ENCODE measurements at places on chromosomes 16 and 17.

DNA sequence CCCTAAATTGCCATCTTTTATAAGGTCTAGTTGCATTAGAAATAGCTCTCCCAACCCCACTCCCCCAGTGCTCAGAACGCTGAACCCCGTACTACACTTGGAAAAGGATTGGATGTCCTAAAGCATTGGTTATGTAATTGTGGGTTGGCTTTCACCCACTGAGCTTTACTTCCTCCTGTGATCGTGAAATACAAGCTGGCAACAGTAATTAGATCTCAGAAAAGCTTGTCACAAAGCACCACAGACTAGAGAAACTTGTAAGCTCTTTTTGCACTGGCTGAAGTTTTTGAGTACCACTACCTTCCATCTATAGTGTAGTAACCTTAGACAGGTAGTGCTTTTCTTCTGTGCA is 54.4 kb downstream of the SIAH1 start:
- no peak for DNase-seq

DNA sequence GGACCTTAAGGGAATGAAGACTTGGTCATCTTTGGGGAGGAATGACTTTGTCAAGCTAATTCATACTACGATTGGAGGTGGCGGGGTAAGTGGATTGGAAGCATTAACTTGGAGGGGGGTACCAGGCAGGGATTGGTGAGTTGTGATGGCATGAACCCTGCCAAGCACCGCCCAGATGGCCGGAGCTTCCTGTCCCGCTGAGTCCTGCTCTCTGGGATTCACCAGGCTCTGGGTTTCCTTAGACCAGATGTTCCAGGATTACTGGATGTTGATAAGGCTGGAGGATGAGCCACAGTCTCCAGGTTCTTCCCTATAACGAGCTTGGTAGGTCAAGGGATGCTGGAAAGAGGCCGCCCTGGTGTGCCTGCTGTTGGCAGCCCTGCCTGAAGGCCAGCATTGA is 154.9 kb downstream of the SDK2 start:
- DNase-seq: no peak

GRCh38 chr17:33163533-33164168 is 129.4 kb downstream of the ASIC2 start:
- DNase-seq: no peak

DNA sequence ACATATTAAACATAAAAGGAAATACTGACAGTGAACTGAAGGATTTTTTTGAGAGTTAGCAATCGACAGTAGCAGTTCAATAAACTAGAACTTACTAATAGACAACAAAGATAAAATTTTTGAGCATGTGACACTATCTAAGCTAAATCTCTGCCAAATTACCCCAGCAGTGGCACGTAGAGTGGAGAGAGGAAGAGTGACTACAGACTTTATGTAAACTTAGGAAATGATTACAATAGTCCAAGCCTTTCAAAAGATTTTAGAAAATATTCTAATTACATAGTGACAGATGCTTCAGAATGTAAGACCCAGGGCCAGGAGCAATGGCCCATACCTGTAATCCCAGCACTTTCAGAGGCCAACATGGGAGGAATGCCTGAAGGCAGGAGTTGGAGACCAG is 52.4 kb downstream of the CFDP1 start:
- DNase-seq: no peak

DNA sequence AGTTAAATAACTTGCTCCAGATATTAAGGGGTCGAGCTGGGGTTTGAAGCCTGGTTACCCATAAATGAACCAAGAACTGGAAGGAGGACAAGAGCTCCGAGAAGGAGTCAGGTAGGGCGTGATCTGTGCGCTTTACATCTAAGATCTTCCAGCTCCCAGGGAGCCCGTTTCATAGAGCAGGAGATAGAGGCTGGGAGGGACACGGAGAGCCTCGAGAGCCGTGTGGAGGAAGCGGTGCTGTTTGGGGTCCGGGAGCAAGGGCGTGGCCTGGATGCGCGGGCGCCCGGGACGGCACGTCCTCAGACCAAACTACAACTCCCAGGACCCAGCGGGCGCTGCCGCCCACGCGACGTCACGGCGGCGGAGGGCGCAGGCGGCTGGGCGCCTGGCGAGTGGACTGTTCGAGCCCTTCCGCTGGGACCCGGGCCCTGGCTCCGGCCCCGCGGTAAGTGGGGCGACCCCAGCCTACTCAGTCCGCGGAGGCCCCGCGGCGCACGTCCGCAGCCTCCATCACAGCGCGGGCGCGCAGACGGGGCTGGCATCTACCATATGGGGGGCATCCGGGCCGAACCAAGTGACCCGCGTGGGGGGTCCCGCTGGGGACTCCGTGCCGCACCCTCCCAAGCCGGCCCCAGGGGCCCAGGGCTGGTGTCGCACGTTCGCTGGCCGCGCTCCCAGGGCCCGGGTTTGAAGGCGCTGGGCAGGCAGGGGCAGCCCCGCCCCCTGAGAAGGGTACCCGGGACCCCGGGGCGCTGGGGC is at the start of gene BCKDK:
BCKDK (plus strand) TSS at position 352 of the 759 bp plus-strand sequence. CDS start 838 bp downstream, outside the sequence.
- DNase-seq: peak; percentile 78

GRCh38 chr16:77684181-77684526 is 38.2 kb upstream of the NUDT7 start:
- DNase-seq: no peak

DNA sequence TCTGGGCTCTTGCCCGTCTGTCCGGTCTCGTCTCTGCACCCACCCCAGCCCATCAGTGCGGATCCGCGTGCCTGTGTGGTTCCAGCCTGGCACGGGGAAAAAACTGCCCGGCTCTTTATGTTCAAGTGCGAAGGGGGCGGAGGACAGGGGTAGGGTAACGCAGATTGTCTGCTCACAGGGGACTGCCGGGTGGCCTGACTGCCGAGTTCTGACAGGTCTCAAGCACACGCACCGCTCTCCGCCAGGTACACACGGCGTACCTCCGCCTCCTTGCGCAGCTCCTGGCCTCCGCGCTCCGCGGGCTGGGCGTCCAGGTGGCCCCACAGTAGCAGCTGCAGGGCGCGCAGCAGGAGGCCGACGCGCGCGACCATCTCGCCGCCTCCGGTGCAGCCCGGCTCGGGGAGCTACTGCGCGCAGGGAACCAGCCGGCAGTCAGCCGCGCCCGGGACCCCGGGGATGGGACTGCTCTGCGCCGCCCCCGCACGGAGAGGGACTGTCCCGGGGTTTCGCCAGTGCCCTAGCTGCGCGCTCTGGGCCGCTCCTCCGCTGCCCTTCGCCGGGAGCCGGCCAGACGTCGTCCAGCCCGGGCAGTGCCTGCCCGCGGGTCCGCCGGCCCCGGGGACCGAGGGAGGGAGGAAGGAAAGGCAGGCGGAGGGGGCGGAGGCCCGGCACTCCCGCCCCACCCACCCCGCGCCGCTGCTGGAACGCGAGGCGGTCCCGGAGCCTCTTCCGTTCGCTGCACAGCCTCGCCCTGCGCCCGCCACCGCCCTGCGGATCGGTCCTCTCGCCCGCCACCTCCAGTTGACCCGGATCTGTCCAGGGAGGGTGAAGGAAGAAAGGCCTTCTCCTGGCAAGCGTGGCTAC is at the start of gene MMP28:
MMP28 (minus strand) TSS at position 635 of the 864 bp plus-strand sequence; CDS start at position 371, 264 bp downstream.
- peak; percentile 35 for DNase-seq

DNA sequence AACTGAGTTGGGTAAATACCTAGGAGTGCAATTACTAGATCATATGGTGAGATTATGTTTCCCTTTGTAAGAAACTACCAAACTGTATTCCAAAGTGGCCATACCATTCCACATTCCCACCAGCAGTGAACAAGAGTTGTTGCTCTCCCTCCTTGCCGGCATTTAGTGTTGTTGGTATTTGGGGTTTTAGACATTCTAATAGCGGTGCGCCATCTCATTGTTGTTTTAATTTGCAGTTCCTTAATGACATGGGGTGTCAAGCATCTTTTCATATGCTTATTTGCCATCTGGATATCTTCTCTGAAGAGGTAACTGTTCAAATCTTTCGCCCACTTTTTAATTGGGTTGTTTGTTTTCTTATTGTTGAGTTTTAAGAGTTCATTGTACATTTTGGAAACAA is 164.2 kb upstream of the LHX1 start:
- no peak for DNase-seq

DNA sequence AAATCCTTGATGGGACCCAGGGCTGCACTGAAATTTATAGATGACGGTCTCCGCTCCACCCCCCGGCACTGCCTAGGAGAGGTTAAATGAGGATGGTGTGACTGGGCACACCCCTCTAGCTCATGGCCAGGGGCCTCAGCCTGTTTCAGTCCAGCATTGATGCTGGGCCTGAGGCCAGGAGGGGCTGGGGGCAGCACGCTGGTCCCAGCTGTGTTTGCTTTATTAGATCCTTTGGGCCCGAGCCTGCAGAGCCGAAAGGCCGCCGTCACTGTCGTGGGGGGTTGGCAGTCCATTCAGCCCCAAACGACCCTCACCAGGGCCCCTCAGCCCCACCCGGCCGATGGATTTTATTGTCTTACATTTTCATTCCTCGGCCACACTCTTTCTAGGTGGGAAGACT is 10.8 kb upstream of the DOK4 start:
- DNase-seq: no peak

GRCh38 chr17:29526322-29526721 is 40.5 kb downstream of the ABHD15 start:
- no peak for DNase-seq

DNA sequence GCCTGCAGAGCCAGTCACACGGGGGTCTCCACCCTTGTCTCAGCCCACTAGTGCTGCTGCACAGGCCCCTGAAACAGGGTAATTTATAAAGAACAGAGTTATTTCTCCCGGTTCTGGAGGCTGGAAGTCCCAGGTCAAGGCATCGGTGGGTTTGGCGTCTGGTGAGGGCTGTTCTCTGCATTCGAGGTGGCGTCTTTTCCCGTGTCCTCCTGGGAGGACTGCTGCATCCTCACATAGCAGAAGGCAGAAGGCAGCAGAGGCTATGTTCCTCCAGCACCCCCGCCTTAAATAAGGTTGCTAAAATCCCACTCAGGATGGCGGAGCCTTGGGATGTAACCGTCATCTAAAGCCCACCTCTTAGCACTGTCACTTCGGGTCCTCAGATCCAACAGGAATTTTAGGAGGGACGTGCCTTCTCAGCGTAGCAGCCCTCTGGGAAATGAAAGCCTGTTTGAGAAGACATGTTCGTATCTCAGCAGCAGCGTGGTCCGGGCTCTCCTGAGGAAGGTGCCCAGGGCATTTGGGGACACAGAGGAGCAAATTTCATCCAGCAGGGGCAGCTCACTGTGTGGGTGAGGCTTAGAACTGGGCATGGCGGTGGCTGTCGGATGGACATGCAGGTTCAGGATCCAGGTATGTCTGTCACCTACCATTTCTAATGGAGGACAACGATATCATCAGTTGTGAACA is 221.6 kb upstream of the CHMP6 start:
- DNase-seq: no peak

DNA sequence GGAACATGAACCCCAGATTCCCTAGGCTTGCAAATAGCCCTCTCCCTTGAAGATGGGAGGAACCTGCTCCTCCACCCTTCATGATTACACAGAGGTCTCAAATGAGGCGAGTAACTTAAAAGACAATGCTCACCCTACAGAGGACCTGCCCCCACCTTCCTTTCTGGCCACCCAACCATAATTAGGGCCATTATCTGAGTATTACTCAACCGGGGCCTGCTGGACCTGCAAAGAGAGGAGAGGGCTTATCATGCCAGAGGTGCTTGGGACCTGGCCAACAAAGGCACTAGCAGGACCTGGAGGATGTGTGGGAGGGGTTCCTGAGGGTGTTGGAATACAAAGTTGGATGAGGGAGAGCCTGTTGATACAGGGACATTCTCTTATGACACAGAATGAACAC is 42.4 kb downstream of the RNF157 start:
- no peak for DNase-seq

- no peak for DNase-seq
Observed at GRCh38 chr16:9135797-9136196, 44.4 kb downstream of the HAPSTR1 start.

GRCh38 chr16:76524356-76524755 is 247.2 kb downstream of the CNTNAP4 start:
- no peak for DNase-seq

- DNase-seq: peak; percentile 42
Observed at GRCh38 chr16:70253291-70254106, 1.8 kb upstream of the EXOSC6 start.

DNA sequence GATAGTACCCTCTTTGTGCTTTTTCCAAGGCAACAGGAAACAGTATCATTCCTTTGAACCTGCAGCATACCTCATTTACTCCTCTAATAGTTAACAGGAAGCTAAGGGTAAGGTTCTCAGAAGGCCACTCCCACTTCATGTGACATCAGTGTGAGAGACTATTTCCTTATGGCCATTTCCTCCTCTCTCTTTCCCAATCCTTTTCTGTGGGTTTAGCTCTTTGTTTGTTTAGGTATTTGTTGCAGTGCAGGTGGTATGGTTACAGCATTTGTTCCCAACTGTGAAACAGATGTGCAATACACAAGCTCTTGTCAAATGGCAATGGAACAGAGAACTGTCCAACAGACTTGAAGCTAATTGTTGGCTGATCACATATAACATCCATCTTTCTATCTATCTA is 14.7 kb downstream of the TMC5 start:
- DNase-seq: peak; percentile 85

GRCh38 chr16:72197545-72197944 is 25.6 kb upstream of the PMFBP1 start:
- no peak for DNase-seq

DNA sequence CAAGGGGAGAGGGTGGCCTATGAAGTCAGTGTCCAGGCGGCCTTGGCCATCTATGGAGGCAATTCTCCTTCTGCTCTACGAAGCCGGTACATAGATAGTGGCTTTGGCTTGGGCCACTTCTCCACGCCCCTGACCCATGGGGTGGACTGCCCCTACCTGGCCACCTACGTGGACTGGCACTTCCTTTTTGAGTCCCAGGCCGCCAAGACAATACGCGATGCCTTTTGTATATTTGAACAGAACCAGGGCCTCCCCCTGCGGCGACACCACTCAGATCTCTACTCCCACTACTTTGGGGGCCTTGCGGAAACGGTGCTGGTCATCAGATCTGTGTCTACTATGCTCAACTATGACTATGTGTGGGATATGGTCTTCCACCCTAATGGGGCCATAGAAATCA is 17.3 kb downstream of the AOC3 start:
- no peak for DNase-seq

GRCh38 chr17:36879027-36879426 is 58.2 kb upstream of the LHX1 start:
- no peak for DNase-seq

DNA sequence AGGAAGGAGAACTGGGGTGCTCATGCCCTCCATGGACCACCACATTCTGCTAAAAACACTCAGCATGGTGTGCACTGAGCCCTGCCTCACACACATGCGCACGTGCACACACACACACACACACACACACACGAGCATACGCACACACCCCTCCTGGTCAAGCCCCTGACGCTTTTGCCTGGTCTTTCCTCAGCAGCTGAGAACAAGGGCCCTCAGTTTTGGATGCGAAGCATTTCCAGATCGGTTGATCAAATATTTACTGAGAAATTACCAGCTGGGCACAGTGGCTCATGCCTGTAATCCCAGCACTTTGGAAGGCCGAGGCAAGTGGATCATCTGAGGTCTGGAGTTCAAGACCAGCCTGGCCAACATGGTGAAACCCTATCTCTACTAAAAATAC is 20.1 kb upstream of the RAI1 start:
- no peak for DNase-seq

DNA sequence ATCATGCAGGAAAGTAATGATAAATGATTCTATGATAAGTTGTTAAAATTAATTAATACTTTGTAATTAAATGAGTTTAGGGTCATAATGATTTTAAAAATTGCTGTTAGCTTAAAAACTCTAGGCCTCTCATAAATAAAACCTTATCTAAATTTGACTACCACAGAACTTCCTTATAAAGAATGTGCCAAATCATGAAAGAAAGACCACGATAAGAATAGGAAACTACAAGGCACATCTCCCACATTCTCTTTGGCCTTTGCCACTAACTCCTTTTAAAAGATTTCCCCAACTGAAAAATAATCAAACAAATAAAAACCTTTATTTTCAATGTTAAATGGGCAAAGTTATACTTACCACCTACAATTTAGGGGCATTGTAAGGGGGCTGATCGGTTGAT is 164.6 kb upstream of the C17orf78 start:
- DNase-seq: no peak

All from kidney tubule cell (primary cell).